ENCODE measurements at places on chromosomes 7 and 10. TPM values are rescaled to one million over a fixed set of nuclear protein-coding genes. Genes with fewer than 3 reads are reported as not detected.

PSMA2 gene
- total RNA-seq = 52.1 TPM

- DNase-seq = no peak
These were observed 235.3 kb downstream of the BUB3 start for GRCh38 chr10:123389520-123389919.

DNA sequence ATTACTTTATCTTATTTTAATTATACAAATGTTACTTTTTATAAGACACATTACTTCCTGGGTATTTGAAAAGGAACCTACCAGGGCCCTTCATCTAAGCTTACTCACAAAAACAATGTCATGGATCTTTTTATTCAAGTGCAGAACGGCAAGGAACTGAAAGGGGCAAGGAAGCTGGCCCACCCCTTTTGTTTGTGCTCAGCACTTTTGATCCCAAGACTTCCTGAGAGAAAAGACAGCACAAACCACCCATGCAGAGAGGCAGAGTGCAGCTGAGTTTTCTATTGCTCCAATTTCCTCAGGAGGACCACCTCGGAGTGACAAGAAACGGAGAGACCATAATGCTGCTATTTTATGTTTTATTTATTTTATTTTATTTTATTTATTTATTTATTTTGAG, 232.0 kb upstream of the NRP1 start:
- DNase-seq = no peak

NUTM2D gene
- total RNA-seq = 2.4 TPM

DNA sequence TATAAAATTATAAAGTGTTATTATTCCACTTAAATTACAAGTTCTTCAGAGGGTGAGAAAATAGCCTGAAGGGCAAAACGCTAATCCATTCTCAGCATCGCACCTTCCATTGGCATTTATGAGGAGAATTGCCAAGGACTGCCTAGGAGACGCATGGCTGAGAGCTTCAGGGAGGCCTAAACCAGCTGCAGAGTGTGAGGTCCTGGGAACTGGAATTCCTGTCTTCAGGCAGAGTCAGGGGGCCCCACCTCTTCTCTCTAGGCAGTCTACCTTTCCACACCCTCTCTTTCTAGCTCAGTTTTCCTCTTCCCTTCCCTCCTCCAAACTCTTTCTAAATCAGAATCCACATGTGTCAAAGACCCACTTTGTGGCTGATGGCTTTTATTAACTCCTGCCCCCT, 35.3 kb downstream of the LRRC72 start:
- DNase-seq = no peak

DNA sequence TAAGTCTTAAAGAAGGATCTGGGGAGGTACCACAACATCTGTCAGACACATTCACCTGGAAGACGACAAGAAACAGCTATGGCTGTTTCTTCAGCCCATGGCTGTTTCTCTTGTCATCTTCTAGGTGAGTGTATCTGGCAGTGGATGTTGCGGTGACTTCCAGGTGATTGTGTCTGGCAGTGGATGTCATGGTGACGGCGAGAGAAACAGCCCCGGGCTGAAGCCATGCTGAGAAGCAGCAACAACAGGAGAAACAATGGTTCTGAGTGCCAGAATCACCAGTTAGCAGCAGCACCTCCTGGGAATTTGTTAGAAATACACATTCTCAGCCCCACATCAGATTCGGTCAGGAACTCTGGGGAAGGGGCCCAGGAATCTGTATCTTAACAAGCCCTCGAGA, 68.6 kb upstream of the SYPL1 start:
- DNase-seq = peak; percentile 91

GRCh38 chr7:100895956-100896731, 456 bp upstream of the ACHE start:
- no peak for DNase-seq

GRCh38 chr7:130982160-130982638, 248.2 kb upstream of the KLF14 start:
- DNase-seq = no peak

TMEM140 gene
- total RNA-seq = 52.8 TPM

FOXI2 gene
- 0.16 TPM for total RNA-seq

DNA sequence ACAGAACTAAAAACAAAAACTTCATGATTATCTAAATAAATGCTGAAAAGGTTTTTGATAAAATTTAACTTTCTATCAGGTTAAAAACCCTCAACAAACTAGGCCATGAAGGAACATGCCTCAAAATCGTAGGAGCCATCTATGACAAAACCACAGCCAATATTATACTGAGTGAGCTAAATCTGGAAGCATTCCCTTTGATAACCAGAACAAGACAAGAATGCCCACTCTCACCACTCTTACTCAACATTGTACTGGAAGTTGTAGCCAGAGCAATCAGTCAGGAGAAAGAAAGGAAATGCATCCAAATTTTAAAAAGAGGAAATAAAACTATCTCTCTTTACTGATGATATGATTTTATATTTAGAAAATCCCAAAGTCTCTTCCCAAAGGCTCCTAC, 228.7 kb downstream of the CHRM2 start:
- no peak for DNase-seq

ADRB1 gene
- 0.66 TPM for total RNA-seq

DNA sequence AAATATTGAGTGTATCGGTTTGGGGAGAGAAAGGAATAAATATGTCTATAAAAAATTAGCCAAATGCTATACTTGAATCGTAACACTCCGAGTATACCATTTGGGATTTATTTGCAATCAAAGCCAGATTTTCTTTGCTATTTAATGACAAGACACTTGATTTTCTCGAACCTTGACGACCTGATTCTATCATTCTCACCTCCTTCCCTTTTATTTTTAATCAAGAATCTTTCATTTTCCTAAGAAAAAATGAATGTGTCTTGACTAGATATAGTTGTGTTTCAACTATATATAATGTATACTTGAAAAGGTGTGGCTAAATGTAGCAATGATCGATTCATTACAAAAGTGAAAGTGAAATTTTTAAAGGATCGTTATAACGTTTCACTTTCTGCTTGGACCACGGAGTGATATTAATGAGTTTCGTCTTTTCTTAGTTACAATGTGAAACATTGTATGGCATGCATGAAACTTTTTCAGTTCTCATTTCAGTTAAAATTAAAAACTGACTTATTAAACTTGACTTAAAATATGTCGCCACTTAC, 562 bp downstream of the NUB1 start:
- no peak for DNase-seq

KCP gene
- total RNA-seq = 0.88 TPM

TSPAN33 gene
- 5.4 TPM for total RNA-seq

GRCh38 chr7:107501593-107501992, 31.7 kb downstream of the GPR22 start:
- no peak for DNase-seq

- DNase-seq = peak; percentile 86
These were observed 10.7 kb downstream of the ESYT2 start for GRCh38 chr7:158818325-158819213.

DNA sequence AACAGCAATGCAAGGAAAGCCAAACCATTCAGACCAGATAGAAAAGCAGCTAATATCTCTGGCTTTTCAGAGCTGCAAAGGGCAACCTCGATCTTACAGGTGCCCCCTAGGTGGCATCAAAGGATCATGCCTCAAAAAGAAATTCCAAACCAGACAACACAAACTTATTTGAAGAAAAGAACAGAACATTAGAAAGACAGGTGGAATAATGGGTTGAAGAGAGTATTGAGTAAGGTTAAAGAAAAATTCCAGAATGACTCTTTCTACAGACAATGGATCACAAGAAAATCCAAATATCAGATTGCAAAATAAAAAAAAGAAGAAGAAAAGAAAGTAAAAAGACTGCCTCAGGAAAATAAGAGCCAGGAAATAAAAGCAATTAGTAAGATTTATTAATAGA, 213.7 kb downstream of the ELMO1 start:
- DNase-seq = no peak

OR13A1 gene
- not detected for total RNA-seq

NPTX2 gene
- 1.5 TPM for total RNA-seq
